NCI-H1092 treated with DMSO at 0.1 percent for 48 hours (cell line): ENCODE measurements at places on chromosomes 11 and 22.
A peak's percentile ranks its signal among the peaks of the same experiment; 100 is the strongest.

DNA sequence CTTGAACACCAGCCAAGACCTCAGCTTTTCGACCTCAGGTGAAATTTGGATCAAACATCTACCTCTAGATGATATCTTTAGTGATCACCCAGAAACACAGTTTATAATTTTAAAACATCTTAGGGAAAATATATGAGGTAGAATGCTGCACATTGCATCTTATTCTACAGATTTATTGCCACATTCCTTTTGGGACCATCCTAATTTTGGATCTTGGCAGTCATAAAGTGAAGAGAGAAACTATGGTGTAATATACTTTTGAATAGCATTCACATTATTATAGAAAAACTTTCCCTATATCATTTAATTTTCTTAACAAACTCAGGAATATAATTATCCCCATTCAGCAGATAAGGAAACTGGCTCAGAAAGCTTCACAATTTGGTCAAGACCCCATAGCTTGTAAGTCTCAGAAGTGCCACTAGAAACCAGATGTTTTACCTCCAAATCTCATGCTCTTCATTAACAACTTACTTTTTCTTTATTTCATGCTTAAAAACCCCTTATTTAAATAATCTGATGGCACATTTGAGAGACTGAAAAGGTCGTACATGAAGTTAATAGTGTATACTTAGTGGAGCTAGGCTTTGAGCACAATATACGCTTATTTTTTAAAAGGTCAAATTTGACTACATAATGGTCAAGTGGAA, 199.2 kb upstream of the CTSC start:
- DNase-seq = no peak

GRCh38 chr11:69696749-69697468, 6.9 kb downstream of the FGF19 start:
- peak; percentile 29 for DNase-seq

DNA sequence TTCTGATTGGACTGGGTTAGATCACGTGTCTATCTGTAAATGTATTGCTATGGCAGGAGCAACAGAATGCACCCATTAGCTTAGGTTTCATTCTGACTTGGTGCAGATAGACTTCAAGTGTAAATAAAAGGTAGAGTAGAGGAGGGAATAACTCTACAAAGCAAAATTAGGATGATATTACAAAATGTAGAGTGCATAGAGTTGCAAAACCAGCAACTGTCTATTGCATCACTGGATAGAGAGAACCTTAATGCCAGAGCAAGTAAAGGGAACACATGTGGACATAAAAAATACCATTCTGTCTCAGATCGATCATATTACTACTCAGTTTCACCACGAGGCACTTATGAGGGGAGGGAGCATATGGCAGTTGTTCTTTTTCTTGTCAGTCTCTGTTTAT, 22.0 kb upstream of the CAT start:
- DNase-seq = no peak

GRCh38 chr11:75840522-75840921, 25.5 kb downstream of the UVRAG start:
- no peak for DNase-seq

DNA sequence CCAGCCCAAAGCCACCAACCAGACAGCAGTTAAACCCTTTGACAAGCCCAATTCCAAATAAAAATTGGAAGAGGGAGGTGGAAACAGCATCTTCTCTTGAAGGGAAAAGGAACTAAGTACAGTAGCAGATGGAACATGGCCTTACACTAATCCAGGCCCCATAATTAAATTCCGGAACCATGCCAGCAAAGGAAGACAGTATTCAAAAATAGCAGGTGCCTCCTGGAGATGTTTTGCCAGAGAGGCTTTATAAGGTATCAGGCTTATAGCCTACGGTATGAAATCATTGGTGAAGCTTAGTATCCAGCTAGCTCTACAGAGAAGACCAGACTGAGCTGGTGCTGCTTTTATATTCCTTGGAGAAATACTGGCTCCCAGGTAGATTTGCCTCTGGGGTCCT, 344.1 kb upstream of the API5 start:
- peak; percentile 57 for DNase-seq

- peak; percentile 16 for DNase-seq
Observed at GRCh38 chr11:2891326-2892214, 6.0 kb upstream of the CDKN1C start.

DNA sequence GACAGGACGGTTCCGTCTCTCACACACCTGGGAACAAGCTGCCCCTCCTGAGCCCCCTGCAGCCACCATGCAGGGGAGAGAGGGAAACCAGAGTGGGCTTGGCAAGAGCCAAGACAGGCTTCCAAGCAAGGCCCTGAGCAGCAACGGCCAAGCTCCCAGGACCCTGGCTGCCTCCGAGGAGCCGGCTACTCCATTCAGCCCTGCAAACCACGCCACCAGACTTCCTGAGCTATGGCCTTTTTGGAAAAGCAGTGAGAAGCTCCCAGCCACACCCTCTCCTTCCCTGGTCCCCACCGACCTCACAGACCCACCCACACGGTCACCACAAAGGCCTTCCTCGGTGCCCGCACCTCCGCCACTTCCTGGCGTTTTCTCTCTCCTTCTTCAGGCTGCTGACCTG, 479.0 kb downstream of the BRD1 start:
- DNase-seq = no peak
